ENCODE measurements at places on chromosomes 2 and 18.

DNA sequence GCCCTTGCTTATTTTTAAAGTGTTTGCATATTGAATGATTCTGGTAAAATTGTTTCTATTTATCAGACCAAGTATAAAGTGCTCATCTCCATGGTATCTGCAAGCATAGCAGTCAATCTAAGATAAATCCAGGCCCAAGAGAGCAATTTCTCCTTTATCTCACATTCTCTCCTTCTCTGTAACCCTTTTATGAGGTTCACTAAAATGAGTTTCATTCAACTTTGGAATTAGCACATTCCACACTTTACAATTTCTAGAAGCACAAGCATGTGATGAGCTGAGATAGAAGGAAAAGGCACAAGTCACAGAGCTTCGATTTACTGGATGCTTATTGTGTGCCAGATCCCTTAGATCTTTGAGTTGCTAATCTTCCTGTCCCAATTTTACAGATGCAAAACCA lies 97.3 kb downstream of the CNTNAP5 start:
- DNase-seq, result no peak

DNA sequence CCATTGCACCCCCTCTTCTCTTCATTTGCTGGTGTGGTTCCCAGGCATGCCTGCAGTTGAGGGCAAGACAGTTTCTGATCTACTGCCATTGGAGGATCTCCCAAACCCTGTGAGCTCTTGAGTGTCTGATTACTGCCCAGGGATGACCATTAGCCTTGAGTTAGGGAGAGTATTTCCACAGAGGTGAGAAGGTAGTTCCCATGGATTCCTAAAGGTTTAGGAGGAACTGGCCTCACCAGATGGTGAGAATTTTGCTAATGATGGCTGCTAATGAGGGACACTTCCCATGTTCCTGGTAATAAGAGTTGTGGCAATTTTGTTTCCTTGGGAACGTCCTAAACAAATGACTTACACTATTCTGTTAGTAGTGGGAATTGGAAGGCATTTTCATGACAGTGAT lies 42.5 kb downstream of the PTPRM start:
- no peak for DNase-seq

- DNase-seq, result no peak
These were observed 118.1 kb upstream of the MGAT5 start for GRCh38 chr2:134135793-134136192.

DNA sequence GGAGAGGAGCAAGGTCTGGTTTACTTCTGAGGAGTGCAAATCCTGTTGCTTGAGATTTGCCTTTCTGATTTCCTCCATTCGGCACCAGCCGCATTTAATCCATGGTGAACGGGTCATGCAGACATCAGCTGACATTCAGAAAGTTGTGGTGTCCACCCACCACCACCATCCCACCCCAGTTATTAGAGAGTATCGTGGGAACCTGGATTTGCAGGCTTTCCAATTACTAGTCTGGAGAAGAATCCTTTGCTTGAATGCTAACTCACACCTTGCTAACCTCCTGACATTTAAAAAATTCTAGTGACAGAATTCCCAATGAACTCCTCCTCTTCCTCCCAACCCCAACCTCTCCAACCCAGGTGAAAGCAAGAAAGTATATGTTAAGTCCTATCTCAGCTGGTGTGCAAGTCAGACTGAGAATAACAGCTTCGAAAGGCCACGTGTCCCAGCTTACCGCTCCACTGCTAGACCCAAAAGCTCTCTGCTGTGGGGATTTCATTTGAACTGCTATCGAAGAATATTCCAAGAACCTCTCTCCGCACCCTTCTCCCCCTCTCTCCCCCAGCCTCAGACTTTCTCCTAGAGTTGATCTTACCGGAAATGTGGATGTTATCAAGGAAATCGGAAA lies 17.7 kb downstream of the BCL11A start:
- no peak for DNase-seq
